DMS79 (cell line): ENCODE measurements at places on chromosomes 2 and 18.

DNA sequence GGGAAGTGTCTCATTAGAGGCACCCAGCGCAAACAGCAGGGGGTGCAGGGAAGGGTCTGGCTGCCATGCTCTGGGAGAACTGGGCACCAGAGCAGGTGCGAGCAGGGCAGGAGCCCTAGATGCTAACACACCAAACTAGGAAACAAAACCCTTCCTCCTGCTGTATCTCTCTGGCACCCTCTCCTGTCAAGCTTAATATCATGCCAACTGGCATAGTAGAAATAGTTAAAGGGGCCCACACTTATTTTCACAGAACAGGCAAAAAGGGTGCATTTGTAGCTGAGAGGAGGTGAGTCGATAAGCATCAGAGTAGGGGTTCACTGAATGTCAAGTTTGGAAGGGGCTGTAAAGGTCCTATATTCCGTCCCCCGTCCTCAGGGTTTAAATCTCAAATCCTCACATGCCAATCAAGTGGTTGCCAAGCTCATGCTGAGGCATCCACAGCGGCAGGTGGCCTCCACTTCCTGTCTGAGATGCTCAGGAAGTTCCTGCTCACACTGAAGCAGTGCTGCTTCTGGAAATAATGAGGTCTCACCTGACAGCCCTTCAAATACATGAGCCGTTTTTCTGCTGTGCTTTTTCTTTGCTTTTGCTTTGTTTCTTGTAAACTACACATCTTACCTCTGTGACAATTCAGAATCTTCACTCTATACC, 14.9 kb upstream of the ACKR3 start:
- DNase-seq = no peak

DNA sequence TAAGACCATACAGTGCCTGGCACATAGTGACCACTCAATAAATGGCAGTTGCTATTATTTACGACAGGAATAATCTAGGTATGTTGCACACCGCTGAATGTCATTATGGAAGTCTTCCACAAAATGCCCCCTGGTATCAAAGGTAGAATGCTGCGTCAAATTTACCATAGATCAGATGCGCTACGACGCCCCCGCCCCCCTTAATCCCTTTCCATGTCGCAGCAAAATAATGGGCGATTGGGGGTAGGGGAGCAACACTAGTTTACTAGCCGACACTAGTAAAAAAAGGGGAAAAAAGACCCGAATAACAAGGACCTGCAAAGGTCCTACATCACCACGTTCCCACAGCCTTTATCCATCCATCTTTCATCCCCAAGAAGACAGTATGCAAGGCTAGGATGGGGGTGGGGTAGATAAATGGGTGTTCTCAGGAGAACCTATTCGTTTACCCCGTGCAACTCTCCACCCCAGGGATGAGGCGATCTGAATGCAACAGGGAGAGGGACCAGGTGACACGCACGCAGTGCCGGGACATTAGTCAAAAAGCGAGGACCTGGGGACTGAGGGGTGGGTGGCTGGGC, 455 bp downstream of the PREPL start:
- no peak for DNase-seq

- DNase-seq = no peak
These were observed 105.6 kb downstream of the SETBP1 start for GRCh38 chr18:44786257-44786656.

- no peak for DNase-seq
These were observed 8.0 kb downstream of the ALLC start for GRCh38 chr2:3665886-3666612.

DNA sequence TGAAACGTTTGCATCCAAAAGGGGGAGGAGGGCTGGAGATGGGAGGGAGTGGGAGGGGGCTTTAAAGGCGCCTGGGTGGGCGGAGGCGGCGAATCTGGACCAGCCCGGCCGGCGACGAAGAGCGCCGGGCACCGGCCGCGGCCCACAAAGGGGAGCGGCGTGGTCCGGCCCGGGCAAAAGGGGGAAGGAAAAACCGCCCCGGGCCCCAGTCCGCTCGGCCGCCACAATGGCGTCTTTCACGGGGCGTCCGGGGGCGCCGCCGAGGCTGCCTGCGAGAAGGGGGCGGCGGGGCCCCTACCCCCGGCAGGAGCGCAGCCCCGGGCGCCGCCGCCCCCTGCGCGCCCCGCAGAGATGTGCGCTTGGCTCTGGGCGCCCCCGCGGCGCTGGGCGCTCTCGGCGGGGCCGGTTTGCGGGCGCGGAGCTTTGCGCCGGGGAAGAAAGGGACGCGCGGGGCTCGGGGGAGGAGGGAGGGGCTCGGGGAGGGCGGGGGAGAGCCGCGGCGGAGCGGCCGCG, 108.1 kb upstream of the KCTD1 start:
- no peak for DNase-seq

- DNase-seq = no peak
These were observed 854.2 kb upstream of the ZEB2 start for GRCh38 chr2:145374165-145374564.

DNA sequence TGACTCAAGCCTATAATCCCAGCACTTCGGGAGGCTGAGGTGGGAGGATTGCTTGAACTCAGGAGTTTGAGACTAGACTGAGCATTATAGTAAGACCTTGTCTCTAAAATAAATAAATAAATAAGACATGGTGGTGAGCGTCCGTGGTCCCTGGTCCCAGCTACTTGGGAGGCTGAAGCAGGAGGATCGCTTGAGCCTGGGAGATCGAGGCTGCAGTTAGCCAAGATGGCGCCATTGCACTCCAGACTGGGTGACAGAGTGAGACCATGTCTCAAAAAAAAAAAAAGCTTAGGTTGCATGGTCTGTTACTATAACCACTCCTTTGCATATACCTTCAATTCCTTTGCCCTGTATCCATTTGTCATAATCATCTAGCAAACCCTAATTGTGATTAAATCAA, 3.7 kb downstream of the CYP20A1 start:
- no peak for DNase-seq

DNA sequence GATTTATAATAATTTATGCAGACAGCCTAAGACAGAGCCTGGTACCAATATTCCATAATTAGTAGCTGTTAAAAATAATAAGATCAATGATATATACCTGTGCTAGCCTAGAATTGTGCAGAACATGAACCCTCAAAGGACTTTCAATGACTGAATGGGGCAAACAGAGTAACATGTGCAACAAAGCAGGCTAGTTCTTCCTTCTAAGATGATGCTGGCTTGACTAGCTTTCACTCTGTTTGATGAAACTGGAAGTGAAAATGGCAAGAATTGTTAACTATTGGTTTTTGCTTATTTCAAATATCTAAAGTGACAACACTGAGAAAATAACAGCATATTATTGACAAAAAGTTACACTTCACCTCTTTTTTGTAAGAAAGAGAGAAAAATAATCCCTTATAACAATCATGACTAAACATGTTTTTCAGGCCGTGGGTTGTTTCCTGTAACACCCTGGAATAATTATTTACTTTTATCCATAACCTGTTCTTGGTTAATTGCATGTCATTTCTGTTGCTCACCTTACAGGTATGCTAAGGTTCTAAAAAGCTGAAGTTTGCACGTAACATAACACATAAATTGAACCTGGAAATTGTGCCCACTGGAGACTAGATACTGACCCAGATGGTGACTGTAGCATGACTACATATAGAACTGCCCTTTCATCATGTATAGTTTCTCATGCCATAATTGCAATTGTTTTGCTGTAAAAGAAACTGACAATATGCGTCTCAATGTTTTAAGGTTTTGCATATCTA, 108.7 kb downstream of the C18orf54 start:
- no peak for DNase-seq

DNA sequence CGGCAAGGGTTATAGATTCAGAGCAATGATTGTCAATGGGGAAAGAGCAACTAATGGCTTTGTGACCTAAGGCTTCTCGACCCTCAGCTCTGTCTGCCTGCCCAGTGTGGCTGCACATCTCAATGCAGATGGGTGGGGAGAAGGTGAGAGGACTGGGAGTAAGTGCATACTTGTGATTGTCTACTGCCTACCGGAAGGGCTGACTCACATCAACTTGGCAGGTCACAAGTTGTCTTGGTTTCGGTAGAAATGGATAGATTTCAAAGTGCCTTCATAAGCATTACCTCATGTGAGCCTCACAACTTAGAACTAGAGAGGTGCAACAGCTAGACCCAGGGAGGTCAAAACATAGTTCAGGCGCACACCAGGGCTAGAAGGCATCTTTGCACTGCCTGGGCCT, 29.4 kb downstream of the STAT1 start:
- DNase-seq = no peak

DNA sequence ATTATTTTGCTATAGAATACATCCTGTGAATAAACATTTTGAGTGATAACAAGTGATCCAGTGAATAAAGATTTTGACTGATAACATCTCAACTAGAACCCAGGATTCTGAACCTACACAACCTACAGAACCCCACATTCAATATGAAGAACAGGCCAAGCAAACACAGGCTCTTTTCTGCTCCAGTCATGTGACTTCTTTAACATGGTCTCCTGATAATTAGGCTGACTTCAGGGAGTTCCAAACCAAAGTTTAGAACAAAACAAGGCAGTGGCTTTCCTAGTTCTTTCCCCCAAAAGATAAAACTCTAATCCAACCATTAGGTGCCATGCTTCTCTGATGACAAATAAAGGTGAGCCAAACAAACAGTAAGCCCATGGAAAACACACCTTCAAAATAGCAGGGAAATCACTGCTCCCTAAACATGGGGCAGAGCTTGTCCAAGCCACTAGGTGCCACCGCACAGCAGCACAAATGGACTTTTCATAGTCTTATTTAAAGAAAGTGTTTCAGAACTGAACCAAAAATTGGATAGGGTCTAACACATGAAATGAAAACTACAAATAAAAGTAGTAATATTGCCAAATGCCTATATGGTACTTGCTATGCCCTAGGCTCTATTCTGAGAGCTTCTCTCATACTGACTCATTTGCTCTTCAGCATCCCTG, 95.3 kb downstream of the EVA1A start:
- no peak for DNase-seq

- DNase-seq = no peak
These were observed 73.0 kb downstream of the ACTR3 start for GRCh38 chr2:113962692-113963480.

DNA sequence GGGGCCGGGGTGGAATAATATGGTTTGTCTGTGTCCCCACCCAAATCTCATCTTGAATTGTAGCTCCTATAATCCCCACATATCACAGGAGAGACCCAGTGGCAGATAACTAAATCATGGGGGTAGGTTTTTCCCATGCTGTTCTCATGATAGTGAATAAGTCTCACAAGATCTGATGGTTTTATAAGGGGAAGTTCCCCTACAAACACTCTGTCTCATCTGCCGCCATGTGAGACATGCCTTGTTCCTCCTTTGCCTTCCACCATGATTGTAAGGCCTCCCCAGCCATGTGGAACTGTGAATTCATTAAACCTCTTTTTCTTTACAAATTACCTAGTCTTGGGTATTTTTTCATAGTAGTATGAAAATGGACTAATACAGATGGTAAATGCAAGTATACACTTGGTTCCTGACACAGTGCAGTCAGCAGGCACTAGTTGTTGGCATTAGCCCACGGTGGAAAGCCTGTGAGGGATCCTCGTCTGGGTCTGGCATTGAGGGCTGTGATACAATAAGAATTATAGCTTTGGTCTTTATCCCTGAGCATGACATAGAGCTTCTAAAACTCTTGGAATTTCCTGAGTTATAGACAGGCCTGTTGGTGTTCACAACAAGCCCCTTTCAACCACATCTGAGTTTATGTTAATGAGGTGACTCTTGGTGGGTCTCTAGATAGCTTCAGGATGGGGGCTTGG, 135.8 kb downstream of the CABLES1 start:
- DNase-seq = no peak

- no peak for DNase-seq
These were observed 99.5 kb upstream of the FHL2 start for GRCh38 chr2:105498281-105498846.
